ENCODE measurements at places on chromosomes 7 and 10.

DNA sequence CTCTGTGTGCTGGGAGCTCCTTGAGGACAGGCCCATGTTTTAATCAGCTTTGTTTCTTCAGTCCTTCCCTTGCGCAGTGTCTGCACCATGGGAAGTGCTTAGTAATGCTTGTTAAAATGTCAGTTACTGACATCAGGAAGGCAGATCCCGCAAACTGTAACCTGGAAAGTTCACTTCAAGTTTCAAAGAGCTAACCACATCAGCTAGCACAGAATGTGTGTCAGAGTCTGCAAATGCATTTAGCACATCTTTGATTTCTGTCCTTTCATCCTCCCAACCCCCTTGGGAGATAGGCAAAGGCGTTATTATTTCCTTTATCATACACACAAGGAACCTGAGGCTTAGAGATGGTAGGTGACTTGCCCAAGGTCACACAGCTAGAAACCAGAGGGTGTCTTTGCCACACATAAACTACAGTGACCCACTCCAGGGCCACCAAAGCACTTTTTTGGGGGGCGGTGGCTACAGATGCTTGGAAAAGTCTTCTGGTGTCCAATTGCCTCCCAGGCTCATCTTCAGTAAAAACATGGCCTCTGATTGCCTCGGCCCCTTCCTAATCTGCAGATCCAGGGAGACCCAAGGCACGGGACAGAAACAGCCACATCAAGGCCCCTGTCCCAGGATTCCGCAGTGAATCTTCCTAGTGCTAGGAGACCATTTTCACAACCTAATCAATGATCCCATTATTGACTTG, 116.2 kb upstream of the GPR26 start:
- DNase-seq, result no peak

- DNase-seq, result no peak
Measured at GRCh38 chr10:75253281-75254220, 17.8 kb upstream of the COMTD1 start.

GRCh38 chr10:6054884-6055283, 7.3 kb downstream of the IL2RA start:
- DNase-seq, result no peak

DNA sequence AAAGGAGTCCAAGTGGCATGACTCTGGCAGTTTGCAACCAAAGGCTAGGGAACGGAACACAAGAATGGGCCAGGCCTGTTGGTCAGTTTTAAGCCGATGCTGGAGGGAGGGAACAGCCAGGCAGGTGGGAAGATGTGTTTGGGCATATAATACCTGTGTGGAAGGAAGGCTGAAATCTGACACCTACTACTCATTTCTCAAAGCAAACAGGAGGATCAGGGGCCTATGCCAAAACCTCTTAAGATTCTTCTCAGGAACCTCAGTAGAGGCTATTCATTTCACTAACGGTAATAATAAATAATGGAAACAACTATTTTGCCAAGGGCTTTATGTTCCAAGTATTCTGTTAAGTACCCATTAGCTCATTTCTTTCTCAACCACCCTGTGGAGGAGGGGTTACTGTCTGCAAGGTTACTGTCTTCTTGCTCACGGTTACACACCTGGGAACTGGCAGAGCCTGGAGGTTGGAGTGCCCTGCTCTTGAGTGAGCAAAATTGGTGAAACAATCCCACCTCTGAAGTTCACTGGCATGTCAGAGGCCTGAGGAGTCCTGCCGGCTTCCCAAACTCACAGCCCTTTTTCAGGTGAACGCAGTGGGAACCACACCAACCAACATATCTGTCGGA, 35.5 kb downstream of the GOT1 start:
- DNase-seq, result no peak

DNA sequence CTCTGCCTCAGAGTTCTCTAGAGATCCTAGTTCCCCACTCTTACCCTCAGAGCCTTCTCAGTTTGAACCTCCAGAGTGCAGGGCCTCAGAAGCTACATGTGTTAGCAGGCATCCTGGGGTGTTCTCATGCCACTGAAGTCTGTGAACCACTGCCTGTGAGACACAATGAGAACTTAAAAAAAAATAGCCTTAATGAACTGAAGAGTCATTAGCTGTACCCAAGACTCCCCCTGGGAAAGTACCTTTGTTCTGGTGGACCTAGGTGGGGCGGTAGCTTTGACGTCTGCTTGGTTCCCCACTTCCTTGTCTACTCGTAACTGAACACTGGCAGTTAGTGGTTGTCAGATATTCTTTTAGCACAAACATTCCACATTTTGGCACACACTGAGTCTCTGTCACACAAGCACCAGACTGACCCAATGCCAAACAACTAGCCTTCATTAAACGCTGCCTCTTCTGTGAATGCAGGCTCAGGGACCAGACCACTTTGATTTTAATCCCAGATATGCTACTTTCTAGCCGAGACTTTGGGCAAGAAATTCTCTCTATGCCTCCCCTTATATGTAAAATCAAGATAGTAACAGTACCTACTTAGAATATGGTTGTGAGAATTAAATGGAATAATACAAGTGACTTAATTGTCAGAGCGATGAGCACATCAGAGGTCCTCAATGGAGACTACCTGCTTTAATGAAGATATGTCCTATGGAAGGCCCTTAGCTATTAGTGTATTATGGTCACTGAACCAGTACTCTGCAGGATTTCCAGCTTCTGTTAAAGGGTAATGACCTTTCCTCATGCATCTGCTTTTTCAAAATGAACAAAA, 75.3 kb upstream of the CC2D2B start:
- DNase-seq, result no peak

GRCh38 chr10:61050120-61050745, 106.2 kb upstream of the RHOBTB1 start:
- DNase-seq, result no peak

DNA sequence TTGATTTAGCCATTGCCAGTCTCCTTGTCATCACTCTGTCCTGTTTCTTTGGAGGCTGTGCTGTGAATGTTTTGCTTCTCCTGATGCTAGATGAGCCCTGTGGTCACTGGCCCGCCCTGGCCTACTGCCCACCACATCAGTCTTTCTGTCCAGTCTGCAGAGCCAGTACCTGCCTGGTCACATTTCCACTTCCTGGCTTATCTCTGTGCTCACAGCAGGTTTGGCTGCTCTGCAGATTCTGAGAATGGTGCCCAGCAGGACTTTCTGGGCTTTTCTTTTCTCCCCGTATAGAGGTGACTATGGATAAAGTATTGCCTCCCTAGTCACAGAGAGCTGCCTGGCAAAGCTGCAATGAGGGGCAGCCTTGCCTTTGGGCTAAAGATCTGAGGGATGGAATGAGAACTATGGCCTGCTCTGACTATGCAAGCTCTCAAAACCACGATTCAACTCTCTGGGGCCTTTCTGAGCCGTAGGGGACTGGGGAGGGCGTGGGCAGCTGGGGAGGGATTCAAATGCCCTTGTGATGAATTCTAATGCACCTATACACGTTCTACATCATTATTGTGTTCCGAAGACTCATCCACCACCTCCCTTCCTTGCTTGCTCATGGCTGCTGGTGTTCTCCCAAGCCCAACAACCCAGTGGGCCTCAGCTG, 410.4 kb upstream of the NPVF start:
- DNase-seq, result no peak

- peak; percentile 84 for DNase-seq
Measured at GRCh38 chr7:133230591-133231194, 22.2 kb upstream of the EXOC4 start.

DNA sequence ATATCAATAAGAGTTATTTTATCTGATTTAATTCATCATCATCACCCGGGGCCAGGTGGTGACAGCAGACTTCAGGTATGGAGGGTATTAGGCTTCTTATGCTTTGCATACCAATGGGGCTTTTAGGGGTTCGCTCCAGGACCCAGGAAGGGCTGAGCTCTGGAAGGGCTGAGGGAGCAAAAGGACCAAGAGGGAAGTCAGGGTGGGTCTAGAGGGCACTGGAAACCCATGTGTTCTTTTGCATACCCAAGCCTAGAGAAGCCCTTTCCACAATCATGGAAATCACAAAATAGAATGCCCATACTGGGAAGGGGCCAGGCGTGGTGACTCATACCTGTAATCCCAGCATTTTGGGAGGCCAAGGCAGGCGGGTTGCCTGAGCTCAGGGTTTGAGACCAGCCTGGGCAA, 30.9 kb upstream of the VCL start:
- DNase-seq, result no peak

- DNase-seq, result no peak
Measured at GRCh38 chr7:28973591-28973990, 15.5 kb upstream of the TRIL start.

- no peak for DNase-seq
Measured at GRCh38 chr10:106402458-106402857, 762.0 kb downstream of the SORCS1 start.

DNA sequence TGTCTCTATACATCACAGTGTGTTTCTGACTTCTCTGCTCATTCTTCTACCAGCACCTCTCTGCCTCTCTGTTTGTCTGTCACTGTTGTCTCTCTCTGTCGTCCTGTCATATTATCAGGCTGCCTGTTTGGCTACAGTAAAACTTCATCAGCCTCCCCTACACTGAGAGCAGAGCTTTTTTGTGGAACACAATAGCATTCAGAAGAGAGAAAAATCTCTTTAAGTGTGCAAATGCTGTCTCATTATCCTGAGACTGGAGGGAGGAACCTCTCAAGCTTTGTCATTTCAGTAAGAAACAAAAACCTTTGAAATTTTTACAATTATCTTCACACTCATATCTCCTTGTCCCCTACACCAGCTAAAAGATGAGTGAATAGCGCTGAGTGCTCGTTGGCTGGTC, 148.4 kb downstream of the PLPP4 start:
- no peak for DNase-seq

DNA sequence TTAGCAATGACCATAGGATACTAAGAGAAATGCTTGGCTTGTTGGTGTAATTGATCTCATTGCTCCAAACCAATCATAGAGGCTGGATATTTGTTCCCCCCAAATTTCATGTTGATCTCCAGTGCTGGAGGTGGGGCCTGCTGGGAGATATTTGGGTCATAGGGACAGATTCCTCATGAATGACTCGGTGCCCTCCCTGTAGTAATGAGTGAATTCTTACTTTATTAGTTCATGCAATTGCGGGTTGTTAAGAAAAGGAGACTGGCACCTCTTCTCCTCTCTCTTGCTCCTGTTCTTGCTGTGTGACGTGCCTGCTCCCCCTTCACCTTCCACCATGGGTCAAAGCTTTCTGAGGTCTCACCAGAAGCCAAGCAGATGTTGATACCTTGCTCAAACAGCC, 630.1 kb downstream of the CALN1 start:
- no peak for DNase-seq

- DNase-seq, result no peak
Measured at GRCh38 chr7:66957595-66958290, 36.7 kb downstream of the TMEM248 start.

DNA sequence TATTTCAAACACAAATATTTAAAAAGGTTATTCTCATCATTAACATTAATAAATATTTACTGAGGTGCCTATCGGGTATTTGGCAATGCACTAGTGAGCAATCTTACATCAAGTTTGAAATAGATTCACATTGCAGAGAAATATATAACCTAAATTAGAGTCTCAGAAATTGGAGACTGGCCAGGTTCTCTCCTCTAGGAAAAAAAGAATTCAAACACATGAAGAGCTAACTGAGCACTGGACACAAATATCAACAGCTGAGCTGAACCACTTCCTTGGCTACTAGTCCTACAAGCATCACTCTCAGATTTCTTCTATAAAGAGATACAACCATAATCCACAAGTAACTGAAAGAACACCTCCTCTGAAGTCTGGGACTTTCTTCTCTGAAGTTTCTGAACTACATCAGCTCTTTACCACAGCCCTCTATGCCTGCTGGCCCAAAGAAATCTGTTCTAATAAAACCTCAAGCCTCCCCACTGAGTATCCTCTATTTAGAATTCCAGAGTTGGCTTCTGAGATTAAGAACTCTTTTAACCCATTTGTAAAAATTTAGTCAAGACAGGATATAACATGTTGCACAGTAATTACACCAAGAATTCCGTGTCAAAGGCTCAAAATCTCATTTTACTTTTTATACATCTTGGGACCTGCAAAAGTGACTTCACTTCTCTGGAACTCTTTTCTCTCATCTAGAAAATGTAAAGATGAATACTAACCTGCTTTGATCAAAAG, 45.2 kb downstream of the MTERF1 start:
- DNase-seq, result no peak

- DNase-seq, result peak; percentile 31
Measured at GRCh38 chr10:30422981-30423654, 10.9 kb upstream of the MAP3K8 start.

GRCh38 chr7:149285603-149286002, 23.6 kb downstream of the ZNF783 start:
- peak; percentile 38 for DNase-seq

DNA sequence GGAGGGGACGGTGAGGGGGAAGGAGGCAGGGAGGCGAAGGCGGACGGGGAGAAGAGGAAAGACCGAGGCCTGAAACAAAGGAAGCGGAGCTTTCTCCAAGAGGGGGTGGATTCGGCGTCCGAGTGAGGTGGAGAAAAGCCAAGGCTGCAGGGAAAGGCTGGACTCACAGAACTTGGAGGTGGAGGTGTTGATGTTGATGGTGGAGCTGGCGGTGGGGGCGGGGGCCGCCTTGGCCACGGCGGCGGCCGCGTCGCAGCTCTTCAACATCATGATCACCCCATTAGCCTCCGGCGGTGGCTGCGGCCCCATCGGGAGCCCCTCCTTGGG, 578 bp downstream of the CACUL1 start:
- DNase-seq, result peak; percentile 70

GRCh38 chr10:33893506-33893905, 559.0 kb upstream of the NRP1 start:
- DNase-seq, result no peak

DNA sequence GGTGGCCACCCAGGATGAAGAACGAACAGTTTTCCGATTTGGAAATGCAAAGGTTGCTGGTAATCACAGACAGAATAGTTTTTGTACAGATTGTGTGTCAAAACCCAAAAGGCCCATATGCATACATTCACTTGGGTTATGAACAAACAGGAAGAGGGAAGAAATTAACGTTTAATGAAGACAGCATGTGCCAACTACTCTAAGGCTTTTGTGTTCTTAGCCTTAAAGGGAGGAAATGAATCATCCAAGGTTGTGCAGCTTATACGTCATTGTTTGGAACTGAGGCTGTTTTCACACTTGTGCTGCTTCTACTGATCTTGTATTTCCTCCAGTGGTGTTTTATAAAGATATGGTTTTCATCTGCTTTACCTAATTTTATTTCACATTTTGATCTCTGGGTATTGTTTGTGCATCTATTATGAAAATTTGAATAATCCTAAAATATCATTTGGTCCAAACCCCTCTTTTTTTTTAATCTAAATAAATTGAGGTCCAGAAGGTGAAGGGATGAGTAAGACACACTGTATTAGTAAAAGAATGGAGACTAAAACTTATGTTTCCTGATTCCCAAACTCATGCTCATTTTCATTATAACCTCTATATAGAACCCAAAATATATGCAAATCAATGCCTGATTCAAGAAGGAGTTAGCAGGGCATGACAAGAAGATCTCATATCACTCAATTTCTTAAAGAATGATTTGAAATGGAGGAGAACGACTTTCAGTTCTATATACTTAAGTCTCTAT, 373.1 kb downstream of the THSD7A start:
- DNase-seq, result peak; percentile 19

DNA sequence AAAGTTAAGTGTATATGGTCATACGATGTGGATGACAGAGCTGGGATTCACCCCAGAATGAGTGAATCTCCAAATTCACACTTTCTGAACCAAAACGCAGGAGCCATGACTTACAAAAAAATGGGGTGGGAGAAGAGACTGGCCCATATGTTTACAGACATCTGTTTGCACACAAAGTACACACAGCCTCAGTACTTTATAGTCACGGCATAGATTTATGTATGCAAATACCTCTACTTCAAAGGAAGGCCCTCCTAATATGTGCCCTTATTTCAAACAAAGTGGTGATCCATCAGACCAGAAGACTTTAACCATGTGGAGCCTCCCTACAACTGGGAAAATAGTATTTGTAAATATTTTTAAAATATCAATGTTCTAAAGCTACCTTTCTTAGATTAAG, 22.2 kb upstream of the JMJD1C start:
- no peak for DNase-seq

Data from Kasumi-1 (cell line).